Tibial nerve (tissue), 4 donors: ENCODE measurements at places on chromosomes 13 and 19. TPM values are rescaled to one million over a fixed set of nuclear protein-coding genes. Genes with fewer than 3 reads are reported as not detected.

Gene SHANK1
- total RNA-seq, result 0.21 TPM

Gene ACP5
- total RNA-seq, result 12.6 TPM

Gene EFNA2
- total RNA-seq, result not detected

Gene TDRD12
- not detected for total RNA-seq

Gene FLT1
- 20.5 TPM for total RNA-seq

Gene BEST2
- total RNA-seq, result not detected

Gene ZNF177
- total RNA-seq, result 1.4 TPM

Gene PSPC1
- 71.0 TPM for total RNA-seq

Gene NFIX
- 55.8 TPM for total RNA-seq

Gene ZNF606
- total RNA-seq, result 24.6 TPM

Gene PLPPR2
- total RNA-seq, result 82.2 TPM

Gene GAS6
- total RNA-seq, result 697 TPM

Gene FUT2
- 0.44 TPM for total RNA-seq

Gene ALKBH6
- 25.3 TPM for total RNA-seq

Gene PSG7
- not detected for total RNA-seq

Gene MAST1
- not detected for total RNA-seq

Gene CEACAM16
- not detected for total RNA-seq

Gene GIPC3
- total RNA-seq, result 0.21 TPM

Gene MADCAM1
- total RNA-seq, result not detected

Gene ZNF491
- total RNA-seq, result 3.9 TPM

Gene BRCA2
- total RNA-seq, result 5.4 TPM

Gene KLF1
- not detected for total RNA-seq

Gene SLC6A16
- total RNA-seq, result 3.3 TPM

Gene UBA52
- total RNA-seq, result 520 TPM

Gene C19orf38
- 4.5 TPM for total RNA-seq

Gene NPAS1
- total RNA-seq, result not detected

Gene RHPN2
- total RNA-seq, result 4.0 TPM

Gene CATSPERD
- not detected for total RNA-seq

Gene HPN
- 1.8 TPM for total RNA-seq

Gene CLEC17A
- not detected for total RNA-seq

Gene PCCA
- total RNA-seq, result 44.8 TPM

Gene CHERP
- total RNA-seq, result 9.8 TPM

Gene SLC7A10
- 25.8 TPM for total RNA-seq

Gene WASF3
- total RNA-seq, result 45.4 TPM

Gene ZNF850
- total RNA-seq, result 3.1 TPM

Gene PDE4A
- 12.7 TPM for total RNA-seq

Gene ICAM4
- 1.3 TPM for total RNA-seq

Gene ZNF723
- total RNA-seq, result not detected

Gene KLK3
- not detected for total RNA-seq

Gene CADM4
- total RNA-seq, result 97.5 TPM
